Breast epithelium (tissue), 4 donors: ENCODE measurements at places on chromosomes 1 and 21. TPM values are rescaled to one million over a fixed set of nuclear protein-coding genes. Genes with fewer than 3 reads are reported as not detected.

- H3K27ac ChIP-seq = no peak overlapping the region
- DNase-seq = no peak
- H3K27me3 ChIP-seq = no peaks in the 10 kb centered on the region
- no peak overlapping the region for H3K4me3 ChIP-seq
Measured at GRCh38 chr1:230781594-230781993, 34.4 kb downstream of the CAPN9 start.

GRCh38 chr1:153342178-153342577, 6.5 kb downstream of the PGLYRP4 start:
- H3K4me1 ChIP-seq = no peaks in the 10 kb centered on the region
- DNase-seq = no peak
- H3K27me3 ChIP-seq = peaks cover 8% of the 10 kb centered on the region
- no peaks in the 10 kb centered on the region for H3K36me3 ChIP-seq

- H3K27me3 ChIP-seq = no peaks in the 10 kb centered on the region
- H3K4me1 ChIP-seq = no peaks in the 10 kb centered on the region
- H3K27ac ChIP-seq = no peak overlapping the region
- H3K36me3 ChIP-seq = no peaks in the 10 kb centered on the region
- no peak overlapping the region for H3K4me3 ChIP-seq
Measured at GRCh38 chr1:147725685-147726084, 34.7 kb downstream of the GJA5 start.

- H3K4me3 ChIP-seq = no peak overlapping the region
- no peak overlapping the region for H3K27ac ChIP-seq
- H3K4me1 ChIP-seq = no peaks in the 10 kb centered on the region
- H3K27me3 ChIP-seq = no peaks in the 10 kb centered on the region
- no peaks in the 10 kb centered on the region for H3K36me3 ChIP-seq
Measured at GRCh38 chr1:244157731-244158438, 106.8 kb downstream of the ZBTB18 start.

DNA sequence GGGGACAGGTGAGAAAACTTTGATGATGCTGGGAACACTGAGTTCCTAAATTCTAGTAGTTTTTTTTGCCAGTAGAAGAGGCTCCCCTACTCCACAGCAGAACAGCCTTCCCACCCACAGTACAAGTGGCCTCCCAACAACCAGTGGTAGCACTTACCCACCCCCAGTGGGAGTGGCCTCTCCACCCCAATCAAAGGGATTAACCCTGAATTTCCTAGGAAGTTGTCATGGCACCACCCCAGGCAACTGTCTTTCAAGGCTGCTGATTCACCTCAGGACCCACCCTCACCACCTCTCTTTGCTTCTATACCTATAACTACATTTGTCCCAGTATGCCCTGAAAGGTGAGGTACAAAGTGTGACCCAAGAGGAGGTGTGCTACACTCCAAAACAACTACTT, 81.4 kb upstream of the PRDX6 start:
- H3K27me3 ChIP-seq = no peaks in the 10 kb centered on the region
- no peak overlapping the region for H3K4me3 ChIP-seq
- H3K27ac ChIP-seq = no peak overlapping the region

The PCP4L1 gene
- total RNA-seq = 2.0 TPM

DNA sequence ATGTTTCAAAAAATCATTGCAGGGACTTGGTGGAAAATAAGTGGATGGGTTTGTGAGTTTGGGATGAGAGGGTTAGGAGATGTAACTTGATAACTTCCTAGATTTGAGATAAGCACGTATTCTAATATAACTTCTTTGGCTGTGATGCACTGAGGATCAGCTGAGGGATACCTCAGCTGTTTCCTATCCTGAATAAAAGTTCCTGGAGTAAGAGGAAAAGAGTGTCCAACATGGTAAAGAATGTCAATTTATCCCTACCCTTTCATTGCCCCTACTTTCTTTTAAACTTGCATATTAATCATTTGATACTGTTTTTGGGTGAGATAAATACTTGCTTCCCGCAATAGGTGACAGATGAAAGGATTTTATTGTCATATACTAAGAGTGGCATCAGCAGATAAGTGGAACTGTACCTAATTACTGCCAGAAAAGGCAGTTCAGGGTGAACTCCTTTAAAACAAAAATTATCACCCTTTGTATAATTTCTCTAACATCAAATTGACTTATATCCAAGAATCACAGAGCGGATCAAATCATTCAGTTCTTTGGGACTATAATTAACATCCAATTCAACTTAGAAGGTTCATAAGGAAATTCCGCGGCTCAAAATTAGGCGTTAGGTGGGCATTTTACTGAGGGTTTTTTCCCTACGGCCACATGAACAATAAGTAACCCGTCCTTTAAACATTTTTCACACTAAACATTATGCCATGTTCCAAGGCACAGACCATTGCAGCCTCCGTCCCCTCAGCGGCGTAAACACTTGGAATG, 1.4 kb upstream of the SUCO start:
- peaks cover 3% of the 10 kb centered on the region for H3K4me1 ChIP-seq
- no peaks in the 10 kb centered on the region for H3K36me3 ChIP-seq

- H3K36me3 ChIP-seq = no peaks in the 10 kb centered on the region
- H3K4me1 ChIP-seq = no peaks in the 10 kb centered on the region
- no peak overlapping the region for H3K27ac ChIP-seq
- no peak for DNase-seq
Measured at GRCh38 chr1:57214951-57215575, 208.8 kb downstream of the DAB1 start.

The NPPB gene
- not detected for total RNA-seq

The CD164L2 gene
- 5.3 TPM for total RNA-seq

The PLPPR5 gene
- not detected for total RNA-seq

- no peaks in the 10 kb centered on the region for H3K4me1 ChIP-seq
- no peaks in the 10 kb centered on the region for H3K27me3 ChIP-seq
- no peak overlapping the region for H3K4me3 ChIP-seq
- H3K36me3 ChIP-seq = no peaks in the 10 kb centered on the region
- no peak for DNase-seq
- no peak overlapping the region for H3K27ac ChIP-seq
Measured at GRCh38 chr1:59223989-59224634, 72.8 kb upstream of the FGGY start.

DNA sequence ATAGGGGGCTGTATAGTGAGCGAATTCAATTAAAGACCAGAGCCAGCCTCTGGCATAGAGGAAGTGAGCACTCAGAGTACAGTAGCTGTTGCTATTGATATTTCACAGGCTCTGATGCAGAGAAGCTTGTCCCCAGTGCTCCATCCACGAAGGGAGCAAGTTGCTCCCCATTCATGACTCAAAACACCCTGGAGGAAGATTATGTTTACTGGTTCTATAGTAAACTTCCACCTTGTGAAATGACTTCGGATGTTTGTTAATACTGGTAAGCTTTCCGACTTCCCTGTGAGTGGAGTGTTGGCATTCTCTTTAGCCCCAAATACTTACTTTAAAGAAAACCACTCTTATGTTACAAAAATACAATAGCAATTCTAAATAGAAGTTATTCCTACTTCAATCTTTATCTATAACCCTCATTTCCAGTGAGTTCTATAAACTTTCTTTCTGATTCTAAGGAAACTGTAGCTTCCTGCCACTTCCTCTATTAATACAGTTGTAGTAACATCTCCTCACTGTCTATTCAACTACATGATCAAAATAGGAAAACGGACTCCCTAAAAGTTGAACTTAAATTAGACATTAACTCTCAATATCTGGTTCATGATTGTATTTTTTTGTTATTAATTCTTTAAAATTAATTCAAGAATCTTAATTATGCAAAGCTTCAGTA, 46.4 kb downstream of the ZNF281 start:
- H3K4me3 ChIP-seq = no peak overlapping the region
- H3K27ac ChIP-seq = no peak overlapping the region
- no peaks in the 10 kb centered on the region for H3K36me3 ChIP-seq
- H3K27me3 ChIP-seq = no peaks in the 10 kb centered on the region
- no peak for DNase-seq

- no peak for DNase-seq
- H3K36me3 ChIP-seq = no peaks in the 10 kb centered on the region
- H3K27ac ChIP-seq = no peak overlapping the region
- H3K27me3 ChIP-seq = no peaks in the 10 kb centered on the region
- no peak overlapping the region for H3K4me3 ChIP-seq
Measured at GRCh38 chr21:30981403-30981802, 56.9 kb downstream of the KRTAP19-8 start.

The CENPL gene
- 6.0 TPM for total RNA-seq

- DNase-seq = no peak
- H3K27ac ChIP-seq = no peak overlapping the region
- H3K4me3 ChIP-seq = no peak overlapping the region
- H3K4me1 ChIP-seq = peaks cover 20% of the 10 kb centered on the region
- H3K36me3 ChIP-seq = no peaks in the 10 kb centered on the region
- H3K27me3 ChIP-seq = no peaks in the 10 kb centered on the region
Measured at GRCh38 chr1:156643049-156643777, 1.3 kb downstream of the BCAN start.

- no peaks in the 10 kb centered on the region for H3K36me3 ChIP-seq
- H3K27me3 ChIP-seq = no peaks in the 10 kb centered on the region
- no peaks in the 10 kb centered on the region for H3K4me1 ChIP-seq
- DNase-seq = no peak
- H3K4me3 ChIP-seq = peak overlapping the region; percentile 38
Measured at GRCh38 chr1:204828352-204828850, 42.3 kb upstream of the NFASC start.

DNA sequence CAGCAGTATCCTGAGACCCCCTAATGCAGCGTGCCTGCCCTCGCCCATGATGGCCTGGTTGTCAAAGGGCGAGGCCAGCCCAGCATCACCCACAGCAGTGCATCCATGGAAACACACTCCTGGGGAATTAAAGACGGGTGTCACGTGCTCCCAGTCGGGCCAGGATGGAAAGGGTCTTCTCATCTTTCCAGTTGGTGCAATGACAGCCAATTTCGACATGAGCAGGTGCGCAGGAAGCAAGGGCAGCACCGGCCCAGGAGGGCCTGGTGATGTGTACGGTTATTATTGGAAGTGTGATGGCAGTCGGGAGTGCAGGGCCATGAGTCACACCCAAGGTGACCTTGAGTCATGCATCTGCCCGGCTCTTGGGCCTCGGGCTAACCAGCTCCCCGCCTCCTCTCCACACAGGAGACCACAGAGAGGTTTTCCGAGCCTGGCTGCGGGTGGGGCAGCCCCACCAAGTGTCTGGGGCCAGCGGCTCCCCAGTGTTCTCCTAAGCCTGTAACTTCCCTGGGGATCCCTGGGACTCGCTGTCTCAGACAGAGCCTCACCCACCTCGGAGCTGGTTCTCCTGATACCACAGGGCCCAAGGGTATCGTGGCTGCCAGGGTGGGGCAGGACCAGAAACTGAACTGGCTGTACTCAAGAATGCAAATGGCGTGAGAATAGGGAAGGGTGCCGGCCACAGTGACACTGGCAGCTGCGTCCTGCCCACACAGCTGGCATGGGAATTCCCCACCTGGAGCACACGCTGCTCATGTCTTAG, 119.8 kb downstream of the SIK1 start:
- H3K4me3 ChIP-seq = no peak overlapping the region
- no peaks in the 10 kb centered on the region for H3K36me3 ChIP-seq
- DNase-seq = peak; percentile 71
- no peaks in the 10 kb centered on the region for H3K4me1 ChIP-seq
- peak overlapping the region; percentile 32 for H3K27ac ChIP-seq
- no peaks in the 10 kb centered on the region for H3K27me3 ChIP-seq

GRCh38 chr1:211566431-211567025, 12.4 kb downstream of the SLC30A1 start:
- no peak for DNase-seq
- no peak overlapping the region for H3K4me3 ChIP-seq
- no peaks in the 10 kb centered on the region for H3K36me3 ChIP-seq

The TRPM2 gene
- 7.9 TPM for total RNA-seq

The SLC27A3 gene
- 31.5 TPM for total RNA-seq

The NID1 gene
- 288 TPM for total RNA-seq

The ZYG11B gene
- total RNA-seq = 38.7 TPM

The SPRR1B gene
- total RNA-seq = not detected

DNA sequence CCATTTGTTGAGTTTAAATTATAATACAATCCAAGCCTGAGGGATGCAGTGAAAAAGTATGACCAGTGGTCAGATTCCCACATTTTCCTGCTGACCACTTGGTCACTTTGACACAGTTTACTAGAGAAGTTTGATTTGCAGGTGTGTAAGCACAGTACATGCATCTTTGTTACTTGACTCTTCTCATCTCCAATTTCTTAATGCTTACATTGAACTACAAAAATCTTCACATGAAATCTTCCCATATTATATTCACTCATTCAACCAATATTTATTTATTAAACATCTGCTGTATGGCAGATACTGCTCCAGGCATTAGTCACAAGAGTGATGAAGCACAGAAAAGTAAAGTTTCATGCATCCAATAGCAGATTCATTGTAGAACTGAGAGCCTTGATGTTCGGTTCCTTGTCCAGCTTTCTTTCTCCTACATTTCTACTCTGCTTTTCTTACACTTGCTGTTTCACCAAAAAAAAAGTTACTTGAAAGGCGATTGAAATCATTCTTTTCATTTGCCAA, 211.7 kb downstream of the NFIA start:
- no peaks in the 10 kb centered on the region for H3K4me1 ChIP-seq
- H3K36me3 ChIP-seq = no peaks in the 10 kb centered on the region
- DNase-seq = no peak
- no peaks in the 10 kb centered on the region for H3K27me3 ChIP-seq

The SHE gene
- 21.3 TPM for total RNA-seq

GRCh38 chr1:1359664-1360468, 1.5 kb upstream of the MXRA8 start:
- peak; percentile 74 for DNase-seq
- H3K27me3 ChIP-seq = no peaks in the 10 kb centered on the region
- no peaks in the 10 kb centered on the region for H3K36me3 ChIP-seq
- peak overlapping the region; percentile 98 for H3K27ac ChIP-seq
- H3K4me3 ChIP-seq = peak overlapping the region; percentile 70

The SELL gene
- total RNA-seq = 2.3 TPM

The CFAP57 gene
- total RNA-seq = 0.16 TPM

The HAPLN2 gene
- total RNA-seq = not detected

The SPATA6 gene
- 25.6 TPM for total RNA-seq

The LENEP gene
- total RNA-seq = not detected

DNA sequence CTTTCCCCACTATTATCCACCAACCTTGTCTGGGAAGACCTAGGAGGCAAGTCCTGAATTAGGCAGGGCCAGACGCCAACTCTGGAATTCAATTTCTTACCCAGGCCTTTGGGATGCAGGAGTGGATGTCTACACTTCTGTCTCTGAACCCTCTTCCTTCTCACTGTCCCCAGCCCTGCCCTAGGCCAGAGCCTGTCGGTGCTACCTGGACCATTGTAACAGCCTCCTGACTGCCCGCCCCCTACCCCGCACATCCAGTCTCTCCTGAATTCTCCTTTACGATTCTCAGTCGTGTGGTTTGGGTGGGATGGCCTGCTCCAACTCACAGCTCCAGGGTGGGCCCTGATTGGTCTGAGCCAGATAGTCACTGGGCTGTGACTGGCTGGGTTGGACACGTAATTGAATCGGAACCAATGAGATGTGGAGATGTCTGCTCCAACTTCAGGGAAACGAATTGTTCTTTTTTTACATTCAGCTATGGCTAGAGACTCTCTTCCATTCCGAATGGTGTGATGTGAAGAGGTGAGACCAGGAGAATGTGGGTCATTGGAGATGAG, 304.6 kb downstream of the PTPRU start:
- H3K4me1 ChIP-seq = no peaks in the 10 kb centered on the region
- no peaks in the 10 kb centered on the region for H3K36me3 ChIP-seq
- H3K4me3 ChIP-seq = no peak overlapping the region
- DNase-seq = no peak
- no peak overlapping the region for H3K27ac ChIP-seq
- H3K27me3 ChIP-seq = no peaks in the 10 kb centered on the region

The PRPF38A gene
- total RNA-seq = 20.9 TPM
